Renal pelvis (tissue), 12 donors: ENCODE measurements at places on chromosomes 4 and X. TPM values are rescaled to one million over a fixed set of nuclear protein-coding genes. Genes with fewer than 3 reads are reported as not detected.

GLUD2 gene
- polyA plus RNA-seq: 4.2 TPM

SLC6A14 gene
- polyA plus RNA-seq: 0.07 TPM

- no peak for DNase-seq
These were observed 12.3 kb upstream of the NAA11 start for GRCh38 chr4:79338148-79338547.

DNA sequence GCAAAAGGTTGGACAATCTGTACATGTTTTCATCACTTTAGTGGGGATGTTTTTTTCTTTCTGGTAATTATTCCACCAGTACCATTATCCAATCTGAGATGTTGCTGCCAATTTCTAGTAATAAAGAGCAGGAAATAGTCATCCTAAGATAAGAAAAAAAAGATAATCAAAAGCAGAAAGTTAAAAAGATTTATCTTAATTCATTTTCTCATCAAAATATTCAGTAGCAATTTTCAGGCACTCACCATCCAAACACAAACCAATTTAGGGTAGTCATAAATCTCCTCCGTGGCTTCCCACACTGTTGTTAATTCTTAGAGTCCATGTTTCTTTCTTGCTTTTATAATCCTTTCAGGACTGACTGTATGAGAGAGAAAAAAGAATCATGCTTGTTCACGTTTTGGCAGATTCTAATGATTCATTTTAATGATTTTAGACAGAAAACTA, 263.7 kb upstream of the UGT8 start:
- no peak for DNase-seq

VSIG1 gene
- 0.85 TPM for polyA plus RNA-seq

GRCh38 chr4:52551487-52551886, 107.6 kb downstream of the USP46 start:
- no peak for DNase-seq

DNA sequence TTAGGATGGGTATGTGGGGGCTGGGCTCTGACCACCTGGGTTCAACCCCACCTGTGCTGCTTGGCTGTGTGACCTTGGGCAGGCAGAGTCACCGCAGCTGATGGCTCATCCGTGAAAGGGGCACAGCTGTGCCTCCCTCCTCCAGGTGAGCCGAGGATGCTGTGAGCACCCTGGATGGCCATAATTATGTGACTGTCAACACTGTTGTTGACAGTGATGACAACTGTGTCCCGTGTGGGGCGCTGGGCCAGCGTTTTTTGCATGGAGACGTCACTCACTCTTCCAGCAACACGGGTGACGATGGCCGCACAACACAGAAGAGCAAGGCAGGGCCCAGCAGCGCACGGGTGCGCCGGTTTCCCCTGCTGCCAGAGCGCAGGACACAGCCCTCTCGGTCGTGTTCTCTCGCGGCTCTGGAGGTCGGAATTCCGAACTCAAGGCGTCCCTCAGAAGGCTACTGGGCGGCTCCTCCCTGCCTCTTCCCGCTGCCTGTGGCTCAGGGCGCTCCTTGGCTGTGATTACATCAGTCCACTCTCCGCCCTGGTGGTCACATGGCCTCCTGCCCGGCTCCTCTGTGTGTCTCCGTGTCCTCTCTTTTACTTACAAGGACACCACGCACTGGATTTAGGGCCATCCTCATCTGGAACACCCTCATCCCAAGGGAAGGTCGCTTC, 1.3 kb downstream of the SH3TC1 start:
- no peak for DNase-seq

RTL9 gene
- polyA plus RNA-seq: 0.25 TPM

DNA sequence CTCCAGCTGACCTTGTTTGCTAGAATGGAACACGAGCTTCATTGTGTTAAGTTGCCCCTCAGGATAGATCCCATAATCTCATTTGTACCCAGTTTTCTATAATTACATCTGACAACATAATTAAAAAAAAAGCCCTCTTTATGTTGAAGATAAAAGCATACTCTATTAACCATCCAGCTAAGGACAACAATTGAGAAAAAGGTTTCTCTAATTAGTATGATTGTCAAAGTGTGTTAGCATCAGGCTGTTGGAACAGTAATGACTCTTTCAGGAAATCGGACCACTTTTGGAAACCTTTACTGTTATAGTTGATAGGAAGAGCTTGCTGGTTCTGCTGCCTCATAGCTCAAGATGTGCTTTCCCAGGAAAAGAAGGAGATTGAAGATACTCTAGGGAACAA, 172.6 kb downstream of the FHIP1A start:
- no peak for DNase-seq

- DNase-seq: no peak
These were observed 2.0 kb upstream of the CTAG2 start for GRCh38 chrX:154655346-154655745.

DNA sequence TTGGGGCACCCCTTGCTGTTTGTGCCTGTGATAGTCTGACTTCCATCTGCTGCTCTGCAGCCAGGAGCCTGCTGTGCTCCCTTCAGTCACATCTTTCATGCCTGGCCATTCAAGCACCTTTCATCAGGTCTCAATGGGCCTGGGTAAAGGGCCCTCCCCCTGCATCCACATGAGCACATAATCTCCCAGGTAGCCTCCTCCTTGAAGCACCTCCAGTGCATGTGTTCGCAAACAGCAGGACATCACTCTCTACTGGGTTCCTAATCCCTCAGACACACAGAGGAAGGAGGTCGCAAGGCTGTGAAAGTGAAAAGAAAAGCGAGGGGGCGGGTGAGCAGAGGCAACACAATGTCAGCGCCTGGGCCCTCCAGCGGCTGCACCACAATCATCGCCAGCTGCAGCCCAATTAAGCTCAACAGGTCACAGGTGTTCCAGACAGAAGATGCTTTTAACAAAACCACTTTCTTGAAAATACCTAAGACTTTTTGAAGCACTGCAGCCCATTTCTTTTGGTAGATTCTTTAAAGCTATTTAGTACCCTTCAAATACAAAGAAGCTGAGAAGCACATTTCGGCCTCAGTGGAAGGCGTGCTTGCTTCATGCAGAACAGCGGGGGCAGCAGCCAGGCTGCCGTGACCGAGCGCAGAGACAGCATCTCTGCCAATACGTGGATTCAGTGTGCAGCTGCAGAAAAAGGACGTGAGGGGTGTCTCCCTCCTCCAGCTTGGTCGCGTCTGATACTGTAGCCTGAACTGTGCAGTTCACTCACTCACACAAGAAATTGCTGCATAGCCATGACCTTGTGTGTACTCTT, 92.2 kb upstream of the SPRY1 start:
- peak; percentile 37 for DNase-seq

DNA sequence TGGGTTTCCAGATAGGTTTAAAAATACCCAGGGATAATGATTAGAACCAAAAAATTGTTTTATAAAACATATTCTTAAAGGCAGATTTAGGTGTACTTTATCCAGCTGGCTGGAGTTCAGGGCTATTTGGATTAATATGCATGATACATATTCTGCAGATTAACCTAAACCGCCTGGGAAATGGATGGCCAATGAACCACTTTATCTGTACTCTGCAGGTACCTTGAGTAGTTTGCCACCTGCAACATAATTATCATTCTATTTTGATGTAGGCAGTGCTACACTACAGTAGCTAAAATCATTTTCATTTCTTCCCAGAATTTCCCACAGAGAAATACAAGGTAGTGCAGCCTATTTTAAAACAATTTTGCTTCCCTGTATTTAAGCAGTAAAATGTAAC, 683.2 kb upstream of the GNPDA2 start:
- no peak for DNase-seq

NAA11 gene
- polyA plus RNA-seq: not detected

ZNF157 gene
- polyA plus RNA-seq: 0.87 TPM

ITGB1BP2 gene
- 1.3 TPM for polyA plus RNA-seq

DNA sequence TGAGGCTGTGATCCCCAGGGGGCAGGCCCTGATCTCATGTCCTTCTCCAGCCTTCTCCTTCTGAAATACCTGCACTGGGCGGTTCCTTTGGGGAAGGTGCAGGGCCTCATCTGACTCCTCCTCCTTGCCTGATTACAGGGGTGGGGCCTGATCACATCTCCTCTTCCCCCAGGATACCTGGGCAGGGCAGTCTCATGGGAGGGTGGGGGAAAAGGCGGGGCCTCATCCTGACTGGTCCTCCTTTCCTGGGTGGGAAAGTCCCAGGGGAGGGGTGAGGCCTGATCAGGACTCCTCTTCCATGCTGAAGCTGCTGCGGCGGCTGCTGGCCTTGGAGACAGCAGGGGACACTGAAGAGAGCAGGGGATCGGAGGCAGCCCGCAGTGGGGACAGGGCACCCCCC, 13.3 kb downstream of the TFE3 start:
- DNase-seq: no peak

DNA sequence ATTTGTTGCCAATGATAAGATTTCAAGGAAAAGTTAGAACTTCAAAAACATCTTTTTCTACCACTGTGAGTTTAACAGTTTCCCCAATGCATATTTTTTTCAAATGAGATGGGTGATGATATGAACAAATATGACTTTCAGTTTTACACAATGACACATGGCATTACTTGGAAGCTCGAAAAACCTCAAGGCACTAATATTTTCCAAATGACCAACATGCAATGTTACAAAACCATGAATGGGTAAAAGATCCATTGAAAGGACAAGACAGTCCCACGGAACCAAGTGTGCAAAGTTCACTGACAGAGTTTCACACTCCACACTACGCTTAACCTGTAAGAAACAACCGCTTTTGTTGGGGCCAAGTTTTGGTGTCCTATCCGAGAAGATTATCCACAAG, 84.5 kb downstream of the CD99L2 start:
- DNase-seq: no peak

EGF gene
- polyA plus RNA-seq: 4.6 TPM

DNA sequence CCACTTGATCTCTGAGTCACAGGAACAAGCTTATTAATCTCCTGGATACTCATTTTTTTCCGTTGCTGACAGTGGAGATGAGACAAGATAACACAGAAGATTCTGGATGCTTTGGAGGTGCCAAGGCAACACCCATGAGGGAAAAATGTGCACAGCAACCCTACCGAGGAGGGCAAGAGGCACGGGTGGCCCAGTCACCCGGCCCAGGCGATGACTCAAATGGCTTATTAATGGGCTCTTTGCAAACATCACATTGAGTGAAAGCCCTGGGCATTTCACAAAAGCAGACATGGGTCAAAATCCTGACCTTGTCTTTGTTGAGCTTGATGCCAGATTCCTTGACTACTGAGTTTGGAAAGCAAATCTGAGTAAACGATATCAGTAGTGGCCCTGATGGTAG, 315.1 kb downstream of the STK32B start:
- DNase-seq: no peak

RIBC1 gene
- 4.9 TPM for polyA plus RNA-seq

SLC4A4 gene
- polyA plus RNA-seq: 70.6 TPM

XK gene
- polyA plus RNA-seq: 0.99 TPM
